Panc1 (cell line): ENCODE measurements at places on chromosomes 2 and 18.

DNA sequence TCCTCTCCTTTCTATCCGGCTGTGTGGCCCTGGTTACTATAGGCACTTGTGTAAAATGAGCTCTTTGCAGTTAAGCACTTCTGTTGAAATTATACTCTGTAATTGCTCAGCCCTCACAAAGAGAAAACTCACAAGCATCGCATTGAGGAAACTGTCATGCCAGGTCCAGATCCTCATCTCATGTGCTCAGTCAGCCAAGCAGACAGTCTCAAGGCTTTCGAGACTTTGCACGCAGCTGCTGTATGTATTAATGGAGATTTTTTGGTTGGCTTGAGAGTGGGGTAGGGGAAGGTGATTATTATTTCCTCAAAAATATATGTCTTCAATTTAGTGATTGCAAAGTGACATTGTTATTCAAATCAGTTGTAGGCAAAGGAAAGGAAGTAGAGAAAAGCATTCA is 33.0 kb upstream of the PHLPP1 start:
- DNase-seq = no peak

DNA sequence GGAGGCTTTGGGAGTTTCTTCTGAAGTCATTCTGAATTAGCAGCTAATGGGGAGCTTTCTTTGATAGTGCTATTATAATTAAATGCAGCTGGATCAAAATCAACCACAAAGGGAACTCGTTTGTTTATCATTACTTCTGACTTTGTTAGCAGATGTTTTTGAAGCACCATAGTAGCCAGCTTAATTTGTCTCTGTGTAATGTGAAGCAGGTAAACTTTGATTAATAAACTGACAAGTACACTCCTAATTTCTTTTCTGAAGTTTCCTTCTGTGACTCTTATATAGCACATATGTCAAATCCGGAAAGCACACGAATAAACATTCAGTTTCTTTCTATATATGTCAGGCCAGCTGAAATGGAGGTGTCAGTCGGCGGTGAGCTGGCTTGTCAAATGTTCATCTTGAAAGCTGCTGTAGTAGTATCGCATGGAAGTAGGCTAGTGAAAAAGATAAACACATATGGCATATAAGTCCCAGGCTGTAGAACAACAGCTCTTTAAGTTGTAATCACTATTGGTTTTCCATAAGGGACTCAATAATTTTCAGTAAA is 451.9 kb upstream of the ZEB2 start:
- DNase-seq = no peak

DNA sequence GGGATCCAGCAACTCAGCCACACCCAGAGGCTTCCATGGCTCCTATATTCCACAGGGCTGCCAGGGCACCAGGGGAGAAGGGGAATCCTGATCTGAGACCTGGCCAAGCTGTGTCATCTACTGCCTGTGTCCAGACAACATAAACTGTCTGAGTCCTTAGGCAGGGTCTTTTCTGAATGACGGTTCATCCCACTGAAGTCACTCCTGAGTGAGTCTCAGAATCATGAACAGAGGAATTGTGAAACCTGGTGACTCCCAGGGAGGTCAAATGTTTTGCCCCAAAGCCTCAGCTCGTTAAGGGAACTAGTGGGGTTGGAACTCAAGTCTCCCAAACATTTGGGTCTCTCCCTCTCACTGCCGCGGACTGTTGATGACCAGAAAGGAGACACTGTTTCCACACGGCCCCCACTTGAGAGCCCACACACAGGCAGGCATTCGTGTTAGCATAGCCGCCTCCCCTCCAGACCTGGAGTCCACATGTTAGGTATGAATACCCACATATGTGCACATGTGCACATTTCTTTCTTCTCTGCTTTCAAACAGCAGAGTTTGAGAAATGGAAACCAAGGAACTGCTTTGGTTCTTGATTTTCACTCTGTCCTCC is 125.0 kb upstream of the MSH6 start:
- no peak for DNase-seq

GRCh38 chr2:73937899-73938298 is 11.2 kb downstream of the DGUOK start:
- DNase-seq = no peak

DNA sequence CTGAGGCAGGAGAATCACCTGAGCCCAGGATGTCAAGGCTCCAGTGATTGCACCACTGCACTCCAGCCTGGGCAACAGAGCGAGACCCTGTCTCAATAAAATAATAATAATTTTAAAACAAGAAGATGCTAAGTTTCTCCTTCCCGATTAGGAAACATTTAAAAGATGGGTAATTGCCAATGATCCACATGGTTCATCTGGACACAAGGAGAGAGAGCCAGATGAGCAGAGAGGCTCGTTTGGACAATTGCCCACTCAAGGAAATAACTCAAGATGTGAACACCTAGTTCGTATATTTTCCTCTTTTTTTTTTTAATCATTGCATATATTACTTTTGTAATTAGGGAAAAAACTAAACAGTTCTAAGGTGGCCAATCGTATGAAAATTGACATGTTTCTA is 3.6 kb upstream of the ACTG2 start:
- no peak for DNase-seq

- DNase-seq = no peak
These were observed 76.2 kb downstream of the WDR7 start for GRCh38 chr18:56727399-56727798.

GRCh38 chr18:7757175-7757574 is 190.1 kb downstream of the PTPRM start:
- DNase-seq = no peak

DNA sequence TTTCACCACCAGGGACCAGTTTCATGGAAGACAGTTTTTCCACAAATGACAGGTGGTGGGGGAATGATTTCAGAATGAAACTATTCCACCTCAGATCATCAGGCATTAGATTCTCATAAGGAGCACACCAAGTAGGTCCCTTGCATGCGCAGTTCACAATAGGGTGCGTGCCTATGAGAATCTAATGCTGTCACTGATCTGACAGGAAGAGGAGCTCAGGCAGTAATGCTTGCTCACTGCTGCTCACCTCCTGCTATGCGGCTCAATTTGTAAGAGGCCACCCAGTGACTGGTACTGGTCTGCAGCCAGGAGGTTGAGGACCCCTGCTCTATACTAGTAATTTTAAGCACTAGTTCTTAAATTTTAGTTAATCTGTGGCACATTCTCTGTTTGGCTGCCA is 107.8 kb downstream of the IKZF2 start:
- no peak for DNase-seq

DNA sequence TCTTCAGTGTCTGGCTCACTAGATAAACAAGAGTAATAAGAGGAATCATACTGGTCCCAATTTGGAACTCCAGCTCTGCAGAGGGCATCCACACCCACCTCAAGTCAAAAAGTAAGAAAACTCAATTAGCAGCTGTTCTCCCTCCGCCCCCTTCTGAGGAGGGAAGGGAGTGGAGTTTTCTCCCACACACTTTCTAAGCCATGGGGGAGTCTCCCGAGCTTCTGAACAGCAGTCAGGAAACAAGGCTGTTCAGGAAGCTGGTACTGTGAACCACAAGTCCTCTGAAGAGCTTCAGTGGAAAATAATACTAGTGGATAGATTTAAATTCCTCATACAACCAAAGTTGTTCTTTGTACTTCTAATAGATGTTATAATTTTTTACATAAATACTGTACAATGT is 32.9 kb upstream of the SPTBN1 start:
- no peak for DNase-seq

GRCh38 chr2:102604769-102605168 is 14.6 kb upstream of the SLC9A2 start:
- DNase-seq = no peak

- DNase-seq = no peak
These were observed 149.3 kb downstream of the TTC32 start for GRCh38 chr2:19752500-19752899.

- no peak for DNase-seq
These were observed 60.5 kb upstream of the TFPI start for GRCh38 chr2:187614756-187615155.
